NCI-H1092 (cell line): ENCODE measurements at places on chromosomes 2 and 18.
A peak's percentile ranks its signal among the peaks of the same experiment; 100 is the strongest.

DNA sequence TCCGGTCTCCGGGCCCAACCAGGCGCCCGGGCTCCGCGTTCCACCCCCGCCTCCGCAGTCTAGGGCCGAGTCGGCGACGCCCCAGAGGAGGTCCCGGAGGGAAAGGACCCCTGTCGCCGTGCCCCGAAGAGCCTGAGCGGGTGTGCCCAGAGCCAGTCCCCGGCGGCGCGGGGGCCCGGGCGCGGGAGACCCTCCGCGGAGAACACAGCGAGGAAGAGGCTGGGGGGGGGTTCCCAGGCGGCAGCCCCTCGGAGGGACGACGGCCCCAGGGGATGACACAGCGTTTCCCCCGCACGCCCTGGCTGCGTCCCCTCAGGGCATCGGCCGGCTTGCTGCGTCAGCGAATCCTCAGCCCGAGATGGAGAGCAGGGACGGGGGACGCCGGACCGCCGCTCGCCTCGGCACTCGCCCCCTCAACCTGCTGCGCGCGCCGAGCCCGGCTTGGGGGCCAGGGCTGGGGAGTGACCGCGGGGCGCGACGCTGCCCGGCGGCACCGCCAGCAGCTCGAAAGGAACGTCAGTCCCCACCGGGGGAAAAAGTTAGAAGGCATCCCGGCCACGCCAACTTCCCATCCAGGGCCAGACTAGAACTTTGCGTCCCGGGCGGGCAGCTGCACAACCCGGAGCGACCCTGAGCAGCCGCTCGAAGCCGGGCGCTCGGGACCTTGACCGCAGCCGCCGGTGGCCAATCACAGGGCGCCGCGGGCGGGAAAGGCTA, 711 bp downstream of the SFXN5 start:
- no peak for DNase-seq

GRCh38 chr18:10312326-10313015, 142.0 kb upstream of the APCDD1 start:
- no peak for DNase-seq

GRCh38 chr18:34352385-34353163, 127.9 kb upstream of the NOL4 start:
- peak; percentile 81 for DNase-seq

DNA sequence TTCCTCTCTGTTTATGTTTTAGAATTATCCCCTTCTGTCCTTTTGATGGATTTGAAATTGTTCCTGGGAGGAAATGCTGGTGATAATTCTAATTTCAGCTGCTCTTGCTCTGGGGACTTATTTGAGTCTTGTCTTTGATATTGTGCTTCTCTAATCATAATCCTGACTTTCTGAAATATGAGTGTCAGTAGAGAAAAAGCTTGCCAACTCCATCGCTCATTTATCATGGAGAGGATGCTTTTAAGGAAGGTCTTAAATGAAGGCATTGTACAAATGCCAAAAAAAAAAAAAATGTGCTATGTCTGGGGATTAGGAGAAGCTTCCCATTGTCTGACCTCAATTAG, 159.5 kb downstream of the NYAP2 start:
- DNase-seq, result no peak

DNA sequence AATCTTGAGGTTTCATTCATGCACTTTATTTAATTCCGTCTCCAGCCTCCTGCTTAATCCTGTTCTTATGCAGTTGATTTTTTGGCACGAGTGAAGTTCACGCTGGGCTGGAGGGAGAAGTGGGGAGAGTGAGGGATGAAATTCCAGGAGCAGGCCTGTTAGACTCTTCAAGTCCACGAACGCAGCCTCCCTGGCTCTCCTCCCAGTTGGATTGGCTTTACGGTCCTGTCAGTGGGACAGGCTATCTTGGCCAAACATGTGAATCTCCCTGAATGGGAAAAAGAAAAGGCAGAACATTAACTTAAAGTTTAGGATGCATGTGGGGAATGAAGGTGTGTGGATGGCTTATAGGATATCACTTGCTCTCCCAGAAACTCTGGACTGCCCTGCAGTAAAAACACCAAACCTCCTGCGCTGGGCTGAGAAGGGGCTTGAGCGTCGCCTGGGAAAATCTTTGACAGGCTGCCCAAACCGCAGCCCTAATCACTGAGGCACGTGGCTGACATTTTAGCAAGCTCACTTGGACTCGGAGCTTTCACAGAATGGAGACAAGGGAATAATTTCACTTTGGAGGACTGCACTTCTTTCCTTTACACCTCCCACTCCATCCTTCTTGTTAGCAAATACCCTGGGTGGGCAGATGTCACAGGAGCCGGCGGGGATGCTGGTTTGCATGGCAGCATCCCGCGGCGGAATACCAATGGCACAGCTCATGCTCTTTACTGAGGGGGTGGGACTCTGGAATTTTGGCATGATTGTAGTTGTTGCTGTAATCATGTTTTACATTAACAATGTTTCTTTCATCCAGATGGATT, 93.9 kb downstream of the ACKR3 start:
- no peak for DNase-seq

GRCh38 chr2:132632000-132632649, 37.9 kb downstream of the LYPD1 start:
- no peak for DNase-seq

GRCh38 chr2:75268112-75268511, 68.8 kb upstream of the TACR1 start:
- no peak for DNase-seq

DNA sequence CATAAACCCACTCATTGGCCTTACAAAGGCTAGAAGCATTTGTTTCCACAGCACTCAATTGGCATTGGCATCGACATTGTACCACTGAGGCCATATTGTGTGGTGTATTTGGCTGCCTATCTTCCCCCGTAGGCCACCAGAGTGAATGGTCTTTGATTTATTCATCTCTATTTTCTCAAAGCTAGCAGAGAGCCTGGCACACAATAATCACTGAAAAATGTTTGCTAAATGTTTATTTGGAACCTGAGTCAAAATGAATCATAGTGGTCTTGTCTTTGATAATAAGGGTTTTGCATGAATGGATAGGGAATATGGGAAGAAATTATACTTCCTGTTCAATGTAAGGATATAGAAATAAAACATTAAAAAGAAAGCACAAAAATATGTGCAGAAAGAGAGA, 107.3 kb upstream of the SLC8A1 start:
- DNase-seq, result no peak
